ENCODE measurements at places on chromosomes 1 and 21.

- DNase-seq, result no peak
Measured at GRCh38 chr1:45589861-45590260, 6.0 kb downstream of the NASP start.

DNA sequence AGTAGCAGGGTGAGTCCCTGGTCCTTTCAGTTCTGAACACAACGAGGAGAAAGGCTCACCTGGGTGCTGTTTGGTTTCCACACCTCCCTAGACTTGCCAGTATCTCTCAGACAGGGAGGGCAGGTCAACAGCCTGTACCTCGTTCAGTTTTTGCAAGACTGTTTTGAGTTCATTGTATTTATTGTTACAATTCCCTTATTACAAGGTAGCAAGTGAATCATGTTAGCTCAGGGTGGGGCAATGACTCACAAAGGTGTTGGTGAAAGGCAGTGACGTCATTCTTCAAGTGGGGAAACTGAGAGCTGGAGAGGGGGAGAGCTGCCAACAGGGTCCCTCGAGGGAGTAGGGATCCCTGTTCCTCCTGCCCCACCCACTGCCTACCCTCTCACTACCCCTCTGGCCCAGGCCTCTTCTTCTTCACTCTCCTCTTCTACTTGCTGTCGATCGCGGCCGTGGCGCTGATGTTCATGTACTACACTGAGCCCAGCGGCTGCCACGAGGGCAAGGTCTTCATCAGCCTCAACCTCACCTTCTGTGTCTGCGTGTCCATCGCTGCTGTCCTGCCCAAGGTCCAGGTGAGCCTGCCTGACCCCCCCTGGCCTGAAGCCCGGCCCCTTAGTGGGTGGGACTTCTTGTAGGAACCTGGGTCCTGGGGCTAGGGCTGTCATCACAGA, 13.4 kb downstream of the SERINC2 start:
- no peak for DNase-seq

- DNase-seq, result no peak
Measured at GRCh38 chr1:231584117-231584516, 42.5 kb upstream of the DISC1 start.

GRCh38 chr1:7515175-7515574, 255.9 kb upstream of the VAMP3 start:
- DNase-seq, result no peak

DNA sequence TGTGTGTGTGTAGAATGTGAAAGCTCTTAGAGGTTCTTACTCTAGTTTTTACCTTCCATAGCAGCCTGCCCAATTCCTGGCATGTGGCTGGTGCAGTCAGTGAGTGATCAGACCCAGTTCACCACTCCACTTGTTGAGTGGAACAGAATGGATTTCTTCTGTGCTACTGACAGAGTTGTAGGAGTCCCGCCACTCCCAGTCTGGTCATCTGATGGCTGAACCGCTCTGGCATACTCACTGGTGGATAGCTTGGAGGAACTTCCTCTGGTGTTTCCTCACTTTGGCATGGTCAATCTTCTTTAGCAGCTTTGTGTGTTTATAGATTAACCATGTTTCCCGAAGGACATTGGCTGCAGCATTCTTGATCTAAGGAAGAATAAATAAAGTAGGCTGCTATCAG, 106.7 kb upstream of the ADAR start:
- no peak for DNase-seq

DNA sequence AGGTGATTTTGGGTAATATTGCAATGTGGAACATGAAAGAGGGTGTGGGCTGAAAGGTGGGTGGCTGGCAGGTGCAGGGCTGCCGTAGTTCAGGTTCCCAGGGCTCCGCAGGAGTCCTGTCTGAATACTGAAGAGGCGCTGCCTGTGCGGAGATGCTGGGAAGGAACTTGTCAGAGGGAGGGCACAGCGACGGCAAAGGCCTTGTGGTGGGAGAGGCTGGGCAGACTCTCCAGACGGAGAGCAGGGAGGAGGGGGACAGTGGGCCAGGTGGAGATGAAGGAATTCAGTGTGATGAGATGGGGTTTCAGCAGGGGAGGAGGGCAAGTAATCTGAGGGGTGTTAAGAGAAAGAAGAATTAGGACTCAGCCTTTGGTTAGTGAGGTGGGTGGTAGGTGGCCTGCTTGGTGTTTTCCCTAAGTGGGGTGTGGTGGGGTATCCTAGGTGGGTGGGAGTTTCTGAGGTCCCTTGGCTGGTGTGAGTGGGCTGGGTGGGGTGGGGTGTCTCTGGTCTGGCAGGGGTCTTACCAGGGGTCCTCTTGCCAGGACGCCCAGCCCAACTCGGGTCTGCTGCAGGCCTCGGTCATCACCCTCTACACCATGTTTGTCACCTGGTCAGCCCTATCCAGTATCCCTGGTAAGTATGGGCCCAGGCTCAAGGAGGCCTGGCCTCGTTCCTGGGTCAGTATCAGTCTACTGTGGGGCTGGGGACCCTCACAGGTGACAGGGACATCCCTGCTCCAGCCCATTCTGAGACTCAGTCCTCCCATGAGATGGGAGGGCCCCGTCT, 15.6 kb downstream of the SERINC2 start:
- no peak for DNase-seq

- no peak for DNase-seq
Measured at GRCh38 chr1:203199481-203199815, 12.9 kb upstream of the CHI3L1 start.

DNA sequence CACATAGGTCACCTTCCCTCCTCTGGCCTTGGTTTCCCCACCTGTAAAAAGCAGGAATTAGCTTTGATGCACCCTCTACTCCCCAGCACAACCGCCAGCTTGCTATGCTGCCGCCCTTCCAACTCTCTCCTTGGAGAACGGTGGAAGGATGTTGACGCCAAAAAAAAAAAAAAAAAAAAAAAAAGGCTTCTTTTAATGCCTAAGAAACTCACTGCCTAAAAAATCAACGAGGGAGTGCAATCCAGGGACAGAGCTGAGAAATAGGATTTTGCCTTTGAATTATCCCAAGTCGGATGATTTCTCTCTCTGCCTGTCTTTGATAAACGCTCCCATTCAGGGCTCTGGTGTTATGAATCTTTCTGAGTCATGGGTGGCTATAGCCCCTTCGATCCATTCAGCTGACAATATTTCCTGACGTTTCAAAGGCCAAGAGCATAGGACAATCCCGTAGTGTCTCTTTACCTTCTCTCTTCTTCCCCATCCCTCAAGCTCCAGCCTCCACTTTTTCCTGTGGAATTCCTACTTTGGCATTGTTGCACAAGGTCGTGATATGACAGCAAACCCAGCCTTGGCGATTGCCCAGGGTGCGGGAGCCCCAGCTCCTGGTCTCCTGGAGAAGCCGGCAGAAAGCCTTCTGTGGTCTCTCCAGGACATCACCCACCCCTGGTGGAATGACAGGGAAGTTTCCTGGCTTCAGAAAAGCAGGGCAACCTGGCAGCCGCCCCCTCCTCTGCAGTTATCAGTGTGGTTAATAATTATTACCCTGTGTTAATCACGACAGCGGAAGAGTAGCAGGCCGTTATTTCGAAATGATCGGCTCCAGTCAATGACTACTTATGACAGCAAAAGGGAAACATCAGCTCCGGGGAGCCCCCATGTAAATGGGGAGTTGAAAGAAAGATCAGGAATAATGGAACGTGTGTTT, 8.0 kb upstream of the PLXNA2 start:
- no peak for DNase-seq

DNA sequence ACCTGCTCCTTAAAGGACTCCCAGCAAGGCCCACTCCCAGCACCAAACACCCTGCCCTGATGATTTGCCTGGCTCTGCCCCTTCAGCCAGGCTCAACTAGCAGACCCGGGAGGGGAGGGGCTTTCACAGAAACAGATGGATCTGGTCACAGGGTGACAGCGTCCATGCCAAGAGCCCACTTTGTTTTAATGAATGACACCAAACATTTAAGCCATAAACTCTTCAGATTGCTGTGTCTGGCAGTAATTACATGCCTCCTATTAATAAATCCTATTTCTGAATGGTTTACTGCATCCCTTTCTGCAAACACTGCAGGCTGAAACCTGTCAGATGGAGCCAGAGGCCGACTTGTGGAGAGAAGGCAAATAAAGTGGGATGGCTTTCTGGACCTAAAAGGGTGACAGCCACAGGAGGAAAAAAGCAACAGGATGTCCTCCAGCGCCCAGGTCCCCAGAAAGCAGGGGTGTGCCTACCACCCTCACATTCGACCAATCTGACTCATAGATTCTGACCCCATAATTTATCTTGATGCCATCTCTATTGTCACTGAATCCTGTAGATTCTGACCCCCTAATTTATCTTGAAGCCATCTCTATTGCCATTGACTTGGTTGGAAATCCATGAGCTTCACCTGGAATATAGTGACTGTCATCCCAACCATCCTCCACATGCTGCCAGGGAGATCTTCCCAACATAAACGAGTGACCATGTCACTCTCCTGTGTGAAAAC, 200.9 kb downstream of the PLPP3 start:
- DNase-seq, result no peak

GRCh38 chr1:177849130-177849529, 120.7 kb downstream of the SEC16B start:
- no peak for DNase-seq

DNA sequence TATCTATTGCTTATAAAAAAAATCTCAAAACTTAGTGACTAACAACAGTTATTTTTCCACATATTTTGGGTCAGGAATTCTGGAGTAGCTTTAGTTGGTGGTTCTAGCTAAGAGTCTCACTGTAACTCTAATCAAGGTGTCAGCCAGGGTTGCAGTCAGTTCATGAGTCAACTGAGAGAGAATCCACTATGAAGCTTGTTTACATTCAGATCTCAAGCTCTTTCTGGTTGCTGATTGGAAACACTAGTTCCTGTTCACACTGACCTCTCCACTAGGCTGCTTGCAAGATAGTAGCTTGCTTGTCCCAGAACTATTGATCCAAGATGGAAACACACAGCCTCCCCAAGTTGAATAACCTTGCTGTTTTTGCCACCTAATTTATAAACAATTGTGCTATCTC, 1192.1 kb upstream of the B3GALT2 start:
- DNase-seq, result no peak
